ENCODE measurements at places on chromosomes 7 and 10.

DNA sequence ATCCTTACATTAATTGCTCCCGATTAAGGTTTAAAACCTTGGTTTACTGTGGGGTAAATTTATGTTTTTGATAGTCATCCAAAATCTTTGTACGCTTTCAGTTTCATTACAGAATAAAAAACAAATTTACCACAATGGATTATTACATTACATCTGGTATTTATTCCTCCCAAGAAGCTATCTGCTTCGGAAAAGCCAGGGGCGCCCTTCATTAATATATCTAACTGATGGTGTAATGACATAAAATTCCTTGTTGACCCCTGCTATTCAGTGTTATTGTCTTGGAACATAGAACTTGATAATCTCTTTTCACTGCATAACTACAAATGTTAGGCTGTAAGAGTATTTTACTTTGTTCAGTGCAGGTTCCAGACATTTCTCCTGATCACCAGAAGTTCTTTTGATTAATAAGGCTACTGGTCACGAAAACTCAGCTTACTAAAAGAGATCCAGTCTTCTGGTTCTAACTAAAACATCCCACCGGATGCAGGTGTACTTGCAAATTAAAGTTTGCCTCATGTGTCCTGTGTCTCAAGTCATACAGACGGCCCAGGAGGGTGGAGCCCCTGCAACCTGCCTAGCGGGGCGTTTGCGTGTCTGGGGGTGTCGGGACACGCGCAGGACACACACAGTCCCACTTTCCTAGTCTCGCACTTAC, 581 bp upstream of the GLCCI1 start:
- no peak for DNase-seq

DNA sequence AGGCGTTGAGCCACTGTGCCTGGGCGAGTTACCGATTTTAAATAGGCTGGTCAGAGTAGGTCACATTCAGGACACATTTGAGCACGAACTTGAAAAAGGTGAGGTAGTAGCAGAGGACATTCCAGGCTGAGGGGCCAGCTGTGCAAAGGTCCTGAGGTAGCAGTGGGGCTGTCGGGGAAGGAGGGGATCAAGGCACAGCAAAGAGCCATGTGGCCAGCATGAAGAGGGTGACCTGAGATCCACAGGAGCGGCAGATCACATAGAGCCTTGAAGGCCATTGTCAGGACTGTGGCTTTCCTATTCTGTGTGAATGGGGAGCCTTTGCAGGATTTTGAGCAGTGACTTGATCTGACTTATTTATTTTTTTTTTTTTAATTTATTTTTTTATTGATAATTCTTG, 6.5 kb downstream of the ZAN start:
- no peak for DNase-seq

- peak; percentile 73 for DNase-seq
Observed at GRCh38 chr7:151426441-151426903, 13.5 kb downstream of the CRYGN start.

DNA sequence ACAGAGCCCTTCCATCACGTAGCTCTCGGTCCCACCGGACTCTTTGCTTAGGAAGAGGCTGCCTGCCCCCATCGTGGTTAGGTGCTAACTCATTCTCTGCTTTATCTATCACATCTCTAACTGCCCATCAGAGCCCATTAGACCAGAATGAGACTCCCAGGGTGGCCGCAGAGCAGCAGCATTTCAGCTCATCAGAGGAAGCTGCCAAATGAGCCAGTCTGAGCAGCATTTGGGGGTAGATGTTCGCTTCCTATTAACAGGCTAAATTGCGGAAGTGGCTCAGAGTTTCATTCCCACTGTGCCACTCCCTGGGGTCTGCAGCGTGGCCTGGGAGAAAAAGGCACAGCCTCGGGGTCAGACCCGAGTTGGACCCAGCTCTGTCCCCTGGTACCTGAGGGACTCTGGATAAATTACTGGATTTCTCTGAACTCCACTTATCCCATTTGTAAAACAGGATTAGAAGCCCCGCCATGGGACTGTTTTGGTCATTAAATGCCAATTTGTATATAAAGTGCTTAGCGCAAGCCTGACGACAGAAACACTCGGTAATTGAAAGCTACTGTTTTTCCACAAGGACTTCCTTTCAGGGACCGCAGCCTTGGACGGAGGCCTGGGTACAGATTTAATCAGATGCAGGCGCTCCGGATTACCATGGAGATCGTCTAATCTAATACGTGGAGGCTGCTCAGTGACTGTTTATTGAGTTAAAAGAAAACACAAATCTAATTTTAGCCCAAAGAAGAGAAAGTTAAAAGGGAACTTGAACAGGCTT, 73.8 kb upstream of the PRLHR start:
- peak; percentile 74 for DNase-seq

DNA sequence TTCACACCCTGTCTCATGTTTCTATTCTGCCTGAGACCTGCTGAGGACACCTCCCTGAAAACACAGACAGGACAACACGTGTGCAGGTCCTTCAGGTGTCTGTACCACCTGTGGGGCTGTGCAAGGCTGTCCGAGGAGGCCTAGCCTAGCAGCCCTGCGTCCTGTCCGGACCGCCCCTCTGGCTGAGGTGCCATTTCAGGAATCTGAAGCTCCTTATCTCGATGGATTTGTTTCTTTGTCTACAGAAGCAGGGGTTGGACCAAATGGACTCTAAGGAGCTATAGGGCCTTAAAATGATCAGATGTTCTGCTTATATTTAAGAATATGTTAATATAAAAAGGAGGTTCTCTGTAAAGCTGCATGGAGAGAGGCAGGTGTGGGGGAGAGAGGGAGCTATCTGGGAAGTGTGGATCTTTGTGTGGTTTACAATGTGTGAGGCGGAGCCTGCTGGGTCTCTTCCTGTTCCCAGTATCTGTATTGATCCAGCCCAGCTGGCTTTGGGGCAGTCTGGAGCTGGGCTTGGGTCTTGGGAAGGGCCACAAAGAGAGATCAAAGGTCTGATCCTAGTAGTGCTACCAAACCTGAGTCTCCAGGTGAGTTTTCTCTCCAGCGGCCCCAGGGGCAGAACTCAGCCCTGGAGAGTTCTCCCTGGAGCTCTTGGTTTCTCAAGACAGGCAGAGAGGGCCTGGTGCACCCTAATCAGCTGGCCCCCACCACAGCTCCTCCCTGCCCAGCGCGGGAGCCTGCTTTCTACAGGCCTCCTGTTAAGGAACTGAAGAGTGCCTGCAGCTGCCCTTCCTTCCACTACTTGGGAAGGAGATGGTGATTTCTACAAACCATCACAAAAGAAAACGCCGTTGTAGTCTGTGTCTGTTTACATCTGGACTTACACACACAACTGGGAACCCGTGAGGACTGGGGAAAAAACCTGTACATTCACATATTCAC, 3.4 kb upstream of the MNX1 start:
- DNase-seq, result no peak

- no peak for DNase-seq
Observed at GRCh38 chr7:52209614-52210013, 825.8 kb upstream of the POM121L12 start.

DNA sequence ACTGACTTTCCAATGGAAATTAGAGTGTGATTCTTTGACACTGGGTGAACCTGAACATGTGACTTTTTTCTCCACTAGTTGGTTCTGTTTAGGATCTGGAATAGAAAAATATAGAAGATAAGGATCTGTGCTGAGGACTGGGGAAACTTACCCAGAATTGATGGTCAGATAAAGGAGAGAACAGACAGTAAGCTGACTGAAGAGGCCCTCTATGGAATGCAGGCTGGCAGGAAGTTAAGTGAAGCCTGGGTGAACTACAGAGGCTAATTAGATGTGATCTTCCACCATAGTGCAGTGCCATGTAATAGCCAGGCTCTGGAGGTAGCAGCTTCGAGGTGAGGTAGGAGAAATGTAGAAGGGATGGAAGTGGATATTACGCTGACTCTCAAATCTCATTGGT, 455.3 kb downstream of the PLXDC2 start:
- no peak for DNase-seq

DNA sequence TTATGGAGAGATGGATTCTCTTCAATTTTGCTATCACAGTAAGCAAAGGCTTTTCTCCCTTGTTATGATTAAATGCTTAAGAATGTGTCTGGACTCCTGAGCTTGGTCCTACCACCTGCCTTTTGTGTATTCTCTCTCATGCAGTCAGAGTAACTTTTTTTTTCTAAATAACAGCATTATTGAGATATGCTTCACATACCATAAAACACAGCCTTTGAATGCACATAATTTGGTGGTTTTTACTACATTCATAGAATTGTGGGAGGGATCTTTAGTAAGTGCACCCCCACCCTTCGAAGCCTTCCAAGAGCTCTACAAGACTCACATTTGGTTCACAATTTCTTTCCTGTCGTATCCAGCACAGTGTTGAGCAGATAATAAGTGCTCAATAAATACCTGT, 175.5 kb downstream of the ADAM12 start:
- no peak for DNase-seq

DNA sequence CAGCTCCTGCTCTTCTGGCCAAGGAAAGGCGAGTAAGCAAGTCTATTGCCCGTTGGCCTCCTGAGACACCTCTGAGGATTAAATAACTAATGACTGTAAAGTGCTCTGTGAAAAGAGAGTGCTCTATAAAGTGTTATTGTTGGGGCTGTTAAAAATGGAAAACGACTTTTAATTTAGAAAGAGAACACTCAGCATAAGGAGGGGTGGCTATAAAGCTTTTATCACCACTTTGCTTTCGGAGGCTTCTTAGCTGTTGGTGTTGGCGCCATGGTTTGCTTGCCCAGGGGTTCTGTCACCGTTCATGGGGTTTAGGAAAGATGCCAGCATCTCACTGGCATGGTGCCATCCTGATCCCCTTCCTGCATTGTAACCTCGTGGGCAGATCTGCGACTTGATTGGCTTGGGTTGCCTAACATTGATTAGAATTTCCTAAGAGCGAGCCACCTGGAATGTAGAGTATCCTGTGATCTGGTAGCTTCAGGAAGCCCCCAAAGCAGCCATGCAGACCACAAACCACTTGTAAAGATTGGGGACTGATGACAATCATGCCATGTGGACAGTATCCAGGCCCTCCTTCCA, 509.9 kb downstream of the LRMDA start:
- DNase-seq, result no peak

- DNase-seq, result no peak
Observed at GRCh38 chr7:87173471-87173870, 21.2 kb downstream of the DMTF1 start.

DNA sequence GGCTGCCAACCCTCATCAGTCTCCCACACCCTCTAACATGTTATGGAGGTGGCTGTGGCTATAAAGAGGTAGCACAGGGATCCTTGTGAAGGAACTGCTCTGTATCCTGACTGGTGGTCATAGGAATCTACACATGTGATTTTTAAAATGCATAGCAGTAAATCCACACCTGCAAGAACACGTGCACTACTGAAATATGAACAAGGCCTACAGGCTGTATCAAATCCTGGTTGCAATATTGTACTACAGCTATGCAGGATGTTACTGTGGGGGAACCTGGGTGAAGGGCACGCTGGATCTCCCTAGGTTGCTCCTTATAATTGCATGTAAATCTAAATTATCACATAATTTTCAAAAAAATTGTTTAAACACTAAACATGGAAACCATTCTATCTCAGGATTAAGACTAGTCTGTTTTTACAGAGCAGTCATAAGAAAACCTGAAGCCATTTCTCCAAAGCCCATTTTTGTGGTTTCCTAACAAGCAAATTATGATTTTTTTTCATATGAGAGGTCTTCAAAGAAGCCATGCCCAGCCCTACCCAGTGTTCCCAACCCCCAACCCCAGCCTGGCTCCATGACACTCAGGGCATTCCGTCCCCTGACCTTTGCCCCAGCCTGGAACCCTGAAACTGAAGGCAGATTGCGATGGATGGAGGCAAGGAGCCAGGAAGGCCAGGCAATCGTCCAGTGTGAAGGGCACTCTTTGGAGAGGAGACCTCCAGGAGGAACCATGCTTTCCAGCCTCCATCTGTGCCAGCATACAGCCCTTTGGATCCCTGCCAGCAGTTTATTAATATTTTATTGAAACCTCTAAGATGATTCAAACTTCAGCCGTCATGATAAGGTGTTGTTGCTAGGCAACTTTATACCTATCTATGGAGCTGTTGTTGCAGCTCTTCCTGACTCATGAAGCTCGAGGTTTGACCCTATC, 161.0 kb downstream of the GRID1 start:
- DNase-seq, result no peak

DNA sequence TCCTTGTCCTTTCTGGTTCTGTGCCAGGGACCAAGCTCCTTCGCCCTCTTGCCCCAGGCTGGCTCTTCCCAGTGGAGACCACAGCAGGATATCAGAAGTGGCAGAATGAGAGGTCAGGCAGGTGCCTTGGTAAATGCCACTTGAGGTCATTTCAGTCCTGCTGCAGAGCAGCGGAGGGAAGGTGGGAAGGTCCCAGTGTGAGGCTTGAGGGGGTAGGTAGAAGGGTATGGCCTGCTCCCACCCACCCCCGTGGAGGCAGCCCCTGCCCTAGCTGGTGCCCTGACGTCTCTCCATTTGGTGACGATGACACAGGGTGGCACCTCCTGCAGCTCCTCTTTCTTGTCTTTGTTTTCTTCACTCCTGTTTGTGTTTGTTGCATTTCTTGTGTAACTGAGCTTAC, 538.8 kb downstream of the TCERG1L start:
- no peak for DNase-seq

GRCh38 chr10:5698062-5698461, 13.4 kb downstream of the TASOR2 start:
- no peak for DNase-seq

DNA sequence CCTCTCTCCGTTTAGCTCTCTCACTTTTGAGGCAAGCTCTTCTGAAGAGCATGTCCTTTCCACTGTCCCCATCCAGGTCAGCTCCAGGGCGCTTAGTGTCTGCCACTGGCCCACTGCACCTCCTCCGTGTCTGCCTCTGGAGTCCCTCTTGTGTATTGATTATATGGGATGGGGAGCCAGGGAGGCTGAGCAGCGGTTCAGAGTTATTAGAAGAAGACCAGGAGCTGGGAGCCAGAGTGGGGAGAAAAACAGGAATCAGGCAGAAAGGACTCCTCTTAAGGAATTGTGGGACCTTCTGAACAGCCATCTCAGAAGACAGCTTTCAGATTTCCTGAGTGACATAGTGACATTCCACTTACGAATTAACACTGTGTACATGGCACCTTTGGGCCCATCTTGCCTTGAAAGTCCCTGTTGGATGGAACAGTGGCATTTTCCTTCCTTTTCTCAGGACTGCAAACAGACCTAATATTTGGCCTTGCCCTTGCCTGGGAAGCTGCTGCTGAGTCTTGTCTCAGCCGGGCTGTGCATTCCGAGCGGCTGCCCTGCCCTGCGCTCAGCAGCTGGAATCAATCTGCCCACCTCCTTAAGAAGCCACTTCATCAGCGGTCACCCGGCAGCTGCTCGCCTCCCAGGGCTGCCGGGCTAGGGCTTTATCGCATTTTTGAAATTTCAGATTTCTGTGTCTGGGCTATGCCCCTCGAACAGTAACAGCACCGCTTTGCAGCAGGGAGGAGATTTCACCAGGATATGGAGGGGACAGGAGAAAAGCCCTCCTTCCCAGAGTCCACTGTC, 81.1 kb upstream of the PRKG1 start:
- peak; percentile 61 for DNase-seq

All from fibroblast of skin of left quadriceps (primary cell).